ENCODE measurements at places on chromosomes 4 and X. TPM values are rescaled to one million over a fixed set of nuclear protein-coding genes. Genes with fewer than 3 reads are reported as not detected.
A peak's percentile ranks its signal among the peaks of the same experiment; 100 is the strongest.

Gene ERAS
- not detected for total RNA-seq

Gene G6PD
- 124 TPM for total RNA-seq

DNA sequence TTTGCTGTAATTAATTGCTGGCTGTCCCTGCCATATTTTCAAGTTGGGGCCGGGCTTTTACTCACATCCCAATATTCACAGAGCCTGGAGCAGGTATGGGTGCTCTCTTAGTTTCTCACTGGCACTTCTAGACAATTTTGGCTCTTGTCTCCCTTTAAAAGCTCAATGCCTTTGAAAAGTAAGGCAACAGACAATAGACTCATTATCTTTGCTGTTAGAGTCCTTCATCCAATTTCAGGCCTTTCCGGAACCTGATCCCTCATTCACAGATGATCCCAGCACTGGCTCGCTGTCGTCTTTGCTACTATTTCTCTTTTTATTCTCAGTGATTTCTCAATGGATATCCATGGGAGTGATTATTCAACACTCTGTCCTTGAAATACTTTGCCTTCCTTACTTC is 6.7 kb downstream of the ARSJ start:
- no peak overlapping the region for H3K27ac ChIP-seq
- no peak overlapping the region for H3K4me3 ChIP-seq
- no peaks in the 10 kb centered on the region for H3K36me3 ChIP-seq
- no peaks in the 10 kb centered on the region for H3K27me3 ChIP-seq

DNA sequence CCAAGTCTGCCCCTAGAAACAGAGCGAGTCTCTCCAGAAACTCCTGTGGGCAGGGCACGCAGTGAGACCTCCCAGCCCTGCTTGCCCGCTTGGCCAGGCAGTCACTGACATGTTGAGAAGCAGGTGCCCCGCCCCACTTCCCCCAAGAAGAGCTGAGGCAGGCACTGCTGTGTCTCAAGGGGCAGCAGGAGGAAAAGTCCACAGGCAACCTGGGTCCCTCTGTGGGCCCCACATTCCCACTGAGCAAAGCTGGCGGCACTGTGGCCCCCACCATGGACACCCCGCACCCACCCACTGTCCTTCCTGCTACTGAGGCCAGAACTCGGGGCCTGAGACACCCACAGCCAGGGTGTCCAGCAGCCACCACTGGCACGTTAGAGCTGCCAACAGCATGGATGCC is 137.3 kb upstream of the NKX1-1 start:
- H3K4me3 ChIP-seq: no peak overlapping the region
- no peaks in the 10 kb centered on the region for H3K4me1 ChIP-seq
- H3K36me3 ChIP-seq: no peaks in the 10 kb centered on the region
- no peak overlapping the region for H3K27ac ChIP-seq
- no peak for DNase-seq
- no peaks in the 10 kb centered on the region for H3K27me3 ChIP-seq

- no peaks in the 10 kb centered on the region for H3K36me3 ChIP-seq
- no peaks in the 10 kb centered on the region for H3K27me3 ChIP-seq
Observed at GRCh38 chr4:122671919-122672490, 51.1 kb upstream of the IL21 start.

- peaks cover 1% of the 10 kb centered on the region for H3K27me3 ChIP-seq
- no peak overlapping the region for H3K4me3 ChIP-seq
- no peaks in the 10 kb centered on the region for H3K36me3 ChIP-seq
- H3K4me1 ChIP-seq: no peaks in the 10 kb centered on the region
- DNase-seq: peak; percentile 54
Observed at GRCh38 chrX:63657821-63658220, 127.2 kb downstream of the ARHGEF9 start.

GRCh38 chrX:10009741-10010140 is 42.6 kb downstream of the CLDN34 start:
- no peak overlapping the region for H3K4me3 ChIP-seq
- no peaks in the 10 kb centered on the region for H3K4me1 ChIP-seq
- peaks cover 4% of the 10 kb centered on the region for H3K27me3 ChIP-seq
- no peaks in the 10 kb centered on the region for H3K36me3 ChIP-seq
- no peak for DNase-seq

DNA sequence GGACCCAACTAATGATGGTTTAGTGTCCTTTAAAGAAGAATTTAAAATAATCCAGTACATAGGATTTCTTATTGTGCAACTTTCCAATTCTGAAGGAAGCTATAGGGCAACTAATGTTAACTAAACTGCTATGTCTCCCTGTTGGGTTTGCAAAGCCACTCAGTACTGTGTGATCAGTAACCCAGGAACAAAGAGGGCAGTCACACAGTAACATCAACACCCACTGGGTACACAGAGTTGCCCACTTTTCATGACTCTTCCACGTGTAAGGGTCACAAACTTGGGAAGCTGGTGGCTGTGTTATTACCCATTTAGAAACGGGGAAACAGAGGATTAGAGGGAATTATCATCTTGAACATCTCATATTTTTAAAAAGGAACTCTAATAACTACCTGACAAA is 555.0 kb upstream of the DIPK2B start:
- H3K4me1 ChIP-seq: no peaks in the 10 kb centered on the region
- H3K36me3 ChIP-seq: no peaks in the 10 kb centered on the region
- H3K4me3 ChIP-seq: no peak overlapping the region
- H3K27me3 ChIP-seq: no peaks in the 10 kb centered on the region
- DNase-seq: no peak
